Activated CD8-positive, alpha-beta T cell treated with anti-CD3 and anti-CD28 coated beads, Interleukin-2, amount 10 ng/mL, durations not matched to agents 7 days and 5 days (primary cell): ENCODE measurements at places on chromosomes 13 and 19.

DNA sequence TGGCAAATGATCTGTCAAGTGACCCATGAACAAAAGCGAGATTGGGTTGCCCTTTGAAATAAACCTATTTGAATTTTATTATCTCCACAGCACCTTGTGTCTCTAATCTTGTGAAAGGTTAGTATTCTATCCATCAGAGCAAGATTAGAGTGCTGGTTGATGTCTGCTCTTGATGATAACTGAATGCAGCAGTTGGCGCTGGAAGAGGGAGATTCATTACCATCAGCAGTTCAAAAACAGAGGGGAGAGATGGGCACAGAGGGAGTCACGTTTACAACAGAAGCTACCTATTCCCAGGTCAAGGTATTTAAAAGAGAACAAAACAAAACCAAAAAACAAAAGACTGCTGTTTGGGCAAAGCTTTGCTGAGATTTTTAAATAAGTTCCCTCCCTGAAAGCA, 588.1 kb downstream of the GPC6 start:
- DNase-seq = no peak

GRCh38 chr19:57961785-57962184, 12.5 kb downstream of the C19orf18 start:
- no peak for DNase-seq

GRCh38 chr13:32503727-32504126, 34.9 kb downstream of the N4BP2L2 start:
- no peak for DNase-seq

- no peak for DNase-seq
These were observed 162.4 kb downstream of the FOXO1 start for GRCh38 chr13:40503966-40504591.

- DNase-seq = no peak
These were observed 470.2 kb upstream of the PRR20A start for GRCh38 chr13:56670563-56670962.

DNA sequence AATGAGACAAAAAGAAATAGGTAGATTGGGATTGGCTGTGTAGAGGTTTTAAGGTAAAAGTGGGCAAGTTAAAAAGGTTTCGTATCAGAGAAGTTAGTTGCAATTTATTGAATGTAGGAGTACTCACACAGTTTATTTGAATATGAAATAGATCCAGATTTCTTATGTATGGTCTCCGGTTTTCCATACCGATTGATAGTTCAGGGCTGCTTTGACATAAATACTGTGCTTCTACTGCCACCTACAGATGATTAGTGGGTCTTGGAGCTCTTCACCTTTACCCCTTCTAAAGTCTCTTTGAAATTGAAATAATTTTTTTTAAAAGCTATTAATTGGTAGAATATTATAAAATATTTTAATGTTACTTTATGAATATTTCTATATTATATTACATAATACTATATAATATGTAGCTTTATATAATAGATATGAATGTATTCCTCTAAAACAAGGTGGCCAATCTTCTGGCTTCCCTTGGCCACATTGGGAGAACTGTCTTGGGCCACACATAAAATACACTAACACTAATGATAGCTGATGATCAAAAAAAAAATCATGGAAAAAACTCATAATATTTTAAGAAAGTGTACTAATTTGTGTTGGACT, 7.7 kb upstream of the GPR18 start:
- no peak for DNase-seq

DNA sequence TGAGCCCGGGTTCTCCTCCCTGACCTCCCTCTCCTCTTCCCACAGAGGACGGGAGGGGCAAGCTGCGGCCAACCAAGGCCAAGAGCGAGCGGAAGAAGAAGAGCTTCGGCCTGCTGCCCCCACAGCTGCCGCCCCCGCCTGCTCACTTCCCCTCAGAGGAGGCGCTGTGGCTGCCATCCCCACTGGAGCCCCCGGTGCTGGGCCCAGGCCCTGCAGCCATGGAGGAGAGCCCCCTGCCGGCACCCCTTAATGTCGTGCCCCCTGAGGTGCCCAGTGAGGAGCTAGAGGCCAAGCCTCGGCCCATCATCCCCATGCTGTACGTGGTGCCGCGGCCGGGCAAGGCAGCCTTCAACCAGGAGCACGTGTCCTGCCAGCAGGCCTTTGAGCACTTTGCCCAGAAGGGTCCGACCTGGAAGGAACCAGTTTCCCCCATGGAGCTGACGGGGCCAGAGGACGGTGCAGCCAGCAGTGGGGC, 162.2 kb downstream of the KDM4B start:
- peak; percentile 59 for DNase-seq

- DNase-seq = no peak
These were observed 22.4 kb upstream of the MATK start for GRCh38 chr19:3808420-3809143.

DNA sequence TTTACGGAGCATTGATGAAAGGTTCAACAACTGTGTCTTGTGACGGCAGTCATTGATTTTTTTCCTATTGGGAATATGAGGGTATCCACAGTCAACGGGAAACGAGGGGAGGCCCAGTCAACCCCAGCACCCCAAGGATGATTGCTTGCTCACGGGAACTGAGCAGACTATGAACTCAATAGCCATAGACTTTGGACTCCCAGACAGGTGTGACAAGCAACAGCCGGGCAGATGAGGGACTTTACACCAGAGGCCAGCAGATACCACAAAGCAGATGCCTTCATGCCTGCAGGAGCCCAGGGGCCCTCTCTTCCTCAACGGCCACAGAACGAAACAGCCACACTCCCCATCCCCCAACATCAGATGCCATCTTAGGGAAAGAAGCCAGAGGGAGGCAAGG, 80.3 kb upstream of the FLT1 start:
- no peak for DNase-seq

- DNase-seq = no peak
These were observed 299.7 kb downstream of the LMO7 start for GRCh38 chr13:75935805-75936204.

DNA sequence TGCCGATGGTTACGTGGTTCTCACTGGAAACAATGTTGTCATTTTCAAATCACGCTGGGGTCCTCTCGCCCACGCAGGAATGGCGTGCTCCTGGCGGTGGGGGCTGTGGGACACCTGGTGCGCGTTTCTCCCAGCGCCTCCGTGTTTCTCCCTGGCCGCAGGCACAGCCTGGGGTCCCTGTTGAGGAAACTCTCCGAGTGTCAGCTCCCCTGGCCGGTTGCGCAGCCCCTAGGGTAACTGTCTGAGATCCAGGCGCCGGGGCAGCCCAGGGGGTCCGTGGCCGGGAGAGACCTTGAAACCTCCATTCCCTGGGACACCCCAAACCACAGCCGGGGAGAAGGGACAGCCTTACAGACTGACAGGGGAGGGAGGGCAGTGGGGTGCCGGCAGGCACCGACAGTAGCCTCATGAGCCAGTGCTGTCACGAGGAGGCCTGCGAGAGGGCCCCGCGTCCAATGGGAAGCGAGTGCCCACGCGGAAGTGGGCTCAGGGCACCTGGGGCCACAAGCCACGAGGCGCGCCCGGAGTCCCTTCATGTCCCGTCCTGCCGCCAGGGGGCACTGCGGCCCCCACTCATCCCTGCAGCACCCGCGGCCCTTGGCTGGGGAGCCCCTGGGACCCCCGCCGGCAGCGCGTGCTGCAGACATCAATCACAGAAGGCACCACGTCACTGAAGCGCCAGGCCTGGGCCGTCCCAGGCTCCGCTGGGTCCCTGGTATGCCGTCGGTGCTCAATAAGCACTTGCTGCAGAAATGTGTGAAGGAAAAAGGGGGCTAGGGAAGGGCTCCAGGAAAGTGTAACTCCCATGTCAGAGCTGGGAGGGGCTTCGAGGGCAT, 9.5 kb downstream of the ADAMTSL5 start:
- DNase-seq = peak; percentile 76
